ENCODE measurements at places on chromosomes 1 and 21.
A peak's percentile ranks its signal among the peaks of the same experiment; 100 is the strongest.

GRCh38 chr1:182617014-182617429, 12.8 kb upstream of the RGS16 start:
- no peak for DNase-seq

GRCh38 chr1:67880056-67880601, 46.9 kb upstream of the GNG12 start:
- DNase-seq: no peak

DNA sequence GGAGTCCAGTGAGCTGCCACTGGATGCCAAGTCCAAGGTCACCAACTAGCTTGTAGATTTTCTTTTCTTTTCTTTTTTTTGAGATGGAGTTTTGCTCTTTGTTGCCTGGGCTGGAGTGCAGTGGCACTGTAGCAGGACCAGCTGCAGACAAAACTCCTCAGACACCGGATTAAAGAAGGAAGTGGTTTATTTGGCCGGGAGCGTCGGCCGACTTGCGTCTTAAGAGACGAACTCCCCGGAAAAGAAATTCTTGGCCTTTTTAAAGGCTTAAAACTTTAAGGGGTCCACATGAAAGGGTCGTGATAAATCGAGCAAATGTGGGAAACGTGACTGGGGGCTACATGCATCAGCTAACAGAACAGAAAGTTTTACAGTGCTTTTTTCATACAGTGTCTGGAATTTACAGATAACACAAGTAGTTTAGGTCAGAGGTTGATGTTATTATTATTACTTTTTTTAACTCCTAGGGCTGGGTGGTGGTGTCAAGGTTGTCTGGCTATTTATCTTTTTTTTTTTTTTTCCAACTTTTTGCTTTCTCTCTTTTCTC, 36.4 kb upstream of the CFAP126 start:
- DNase-seq: no peak

GRCh38 chr1:213724640-213725536, 262.9 kb upstream of the PROX1 start:
- no peak for DNase-seq

- no peak for DNase-seq
These were observed 19.5 kb upstream of the NPPB start for GRCh38 chr1:11878081-11878890.

- DNase-seq: no peak
These were observed 120.3 kb upstream of the ATP1A1 start for GRCh38 chr1:116252785-116253184.

DNA sequence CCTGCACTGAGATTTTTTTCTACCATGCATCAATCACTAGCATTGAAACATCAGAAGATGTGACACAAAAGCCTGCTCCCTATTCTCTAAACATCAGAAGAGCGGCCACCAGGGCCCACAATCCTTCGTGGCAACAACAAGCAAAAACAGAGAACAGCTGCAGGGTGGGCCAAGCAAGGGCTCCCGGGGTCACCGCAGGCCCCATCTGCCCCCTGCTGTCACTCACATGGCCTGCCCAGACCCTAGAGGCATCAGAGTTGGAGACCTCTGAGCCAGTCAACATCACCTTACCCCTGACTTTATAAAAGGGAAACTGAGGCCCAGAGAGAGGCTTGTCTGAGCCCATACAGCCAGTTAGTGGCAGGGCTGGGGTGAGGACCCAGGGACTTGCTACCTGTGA, 1.8 kb downstream of the LAPTM5 start:
- DNase-seq: no peak

- no peak for DNase-seq
These were observed 5.3 kb upstream of the MIB2 start for GRCh38 chr1:1609822-1610485.

DNA sequence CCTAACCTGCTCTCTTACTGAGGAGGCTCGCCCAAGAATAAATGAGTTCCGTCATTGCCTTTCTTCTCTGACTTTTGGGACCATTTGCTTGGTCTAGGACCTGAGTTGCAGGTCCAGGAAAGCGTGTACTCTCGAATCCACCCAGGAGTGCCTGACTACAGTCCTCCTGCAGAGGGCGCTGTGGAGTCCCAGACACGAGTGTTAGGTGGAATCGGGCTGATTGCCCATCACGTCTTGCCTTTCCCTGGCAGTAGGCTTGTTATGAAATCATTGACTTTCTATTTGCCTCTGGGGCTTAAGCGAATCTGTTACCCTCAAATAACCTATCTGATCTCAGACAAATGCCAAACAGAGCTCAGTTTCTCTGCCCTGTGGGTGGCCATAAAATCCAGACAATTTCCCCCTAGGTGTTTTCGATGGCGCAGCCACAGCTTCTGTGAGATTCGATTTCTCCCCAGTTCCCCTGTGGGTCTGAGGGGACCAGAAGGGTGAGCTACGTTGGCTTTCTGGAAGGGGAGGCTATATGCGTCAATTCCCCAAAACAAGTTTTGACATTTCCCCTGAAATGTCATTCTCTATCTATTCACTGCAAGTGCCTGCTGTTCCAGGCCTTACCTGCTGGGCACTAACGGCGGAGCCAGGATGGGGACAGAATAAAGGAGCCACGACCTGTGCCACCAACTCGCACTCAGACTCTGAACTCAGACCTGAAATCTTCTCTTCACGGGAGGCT, at the start of gene IL20:
Gene IL20 (plus strand): TSS at position 685 of the 733 bp plus-strand sequence. CDS start 230 bp downstream, outside the sequence.
- DNase-seq: peak; percentile 69

- DNase-seq: no peak
These were observed 9.1 kb downstream of the PTGFRN start for GRCh38 chr1:116918714-116919357.

DNA sequence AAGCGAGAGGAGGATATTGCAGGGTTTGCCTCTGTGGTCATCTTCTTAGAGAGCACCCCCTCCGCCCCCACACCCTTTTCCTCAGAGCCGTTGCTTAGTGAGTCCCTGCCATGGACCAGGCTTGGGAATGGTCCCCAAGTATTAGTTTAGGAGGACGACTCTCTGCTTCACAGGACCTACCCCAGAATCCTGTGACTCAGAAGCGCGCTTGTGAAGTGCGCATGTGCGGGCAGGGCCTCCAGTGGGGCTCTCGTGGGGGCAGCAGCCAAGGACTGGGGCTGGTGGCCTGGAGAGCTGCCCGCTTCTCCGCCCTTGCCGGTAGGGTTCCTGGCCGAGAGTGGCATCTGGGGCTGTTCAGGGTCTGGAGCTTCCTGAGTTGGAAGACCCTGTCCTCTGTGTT, 37.3 kb upstream of the HMGN1 start:
- no peak for DNase-seq

GRCh38 chr1:25599969-25600610, 16.5 kb upstream of the MAN1C1 start:
- no peak for DNase-seq

DNA sequence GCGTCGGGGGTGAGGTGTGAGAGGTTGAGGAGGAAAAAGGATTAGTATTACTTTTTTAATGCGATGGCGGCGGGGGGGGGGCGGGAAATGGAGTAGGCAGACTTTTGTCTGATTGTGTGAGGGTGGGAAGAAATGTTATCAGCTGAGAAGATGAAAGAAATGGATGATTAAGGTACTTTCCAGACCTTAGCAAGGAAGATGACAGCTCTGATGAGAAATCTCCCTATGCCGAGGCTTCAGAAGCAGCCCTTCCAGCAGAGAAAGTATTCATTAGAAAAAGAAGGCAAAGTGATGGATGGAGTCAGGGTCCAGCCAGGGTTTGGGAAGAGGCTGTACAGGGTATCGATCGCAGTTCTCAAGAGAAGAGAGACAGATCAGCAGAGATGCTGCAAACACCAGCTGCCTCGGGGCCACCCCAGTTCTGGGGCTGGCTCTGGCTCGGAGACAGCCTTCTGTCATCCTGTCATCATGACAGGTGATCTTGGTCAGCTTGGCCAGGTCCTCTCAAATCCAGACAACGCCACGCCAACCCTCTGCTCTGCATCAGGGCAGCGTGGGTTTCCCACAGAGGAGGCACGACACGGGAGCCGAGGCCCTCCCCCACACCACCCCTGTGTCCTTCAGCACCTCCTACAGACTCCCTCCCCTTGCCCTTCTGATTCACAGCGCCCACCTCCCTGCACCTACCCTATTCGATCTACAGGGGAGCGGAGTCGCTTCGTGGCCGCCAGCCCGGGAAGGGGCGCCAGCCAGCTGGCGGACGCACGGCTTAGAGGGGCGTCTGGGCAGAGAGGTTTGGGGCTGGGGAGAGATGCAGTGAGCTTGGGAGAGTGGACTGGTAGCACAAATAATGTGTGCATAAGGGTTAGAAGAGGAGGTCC, 674 bp upstream of the ATXN7L2 start:
- peak; percentile 25 for DNase-seq

DNA sequence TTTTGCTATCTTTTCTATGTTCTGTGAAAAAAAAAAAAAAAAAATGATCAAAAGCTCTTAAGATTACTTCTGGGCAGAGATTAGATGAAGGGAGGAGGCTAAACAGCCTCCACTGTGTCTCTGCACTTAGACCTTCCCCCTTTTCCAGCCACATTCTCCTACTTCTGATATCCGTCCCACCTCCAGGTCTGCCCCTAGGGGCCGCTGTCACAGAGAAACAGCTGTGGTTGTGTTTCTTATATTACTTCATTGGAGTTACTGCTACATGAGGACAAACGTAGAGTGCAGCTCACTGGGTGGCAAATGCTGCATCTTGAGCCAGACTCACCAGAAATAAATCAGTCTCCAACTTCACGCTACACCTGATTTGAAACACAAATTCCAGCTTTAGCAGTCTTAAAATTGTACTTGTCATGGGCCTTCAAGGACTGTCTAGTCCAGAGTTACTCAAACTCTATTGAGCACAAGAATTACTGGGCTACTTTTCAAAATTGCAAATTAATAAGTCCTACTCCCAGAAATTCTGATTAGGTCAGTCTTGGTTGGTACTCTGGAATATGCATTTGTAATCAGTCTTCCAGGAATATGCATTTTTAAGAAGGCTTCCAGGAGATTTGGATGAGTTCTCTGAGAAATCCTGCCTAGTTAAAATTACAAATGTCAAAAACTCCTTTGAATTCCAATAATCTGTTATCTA, 125.2 kb upstream of the PTBP2 start:
- DNase-seq: no peak

- DNase-seq: no peak
These were observed 81.2 kb downstream of the PCSK9 start for GRCh38 chr1:55120538-55120937.

DNA sequence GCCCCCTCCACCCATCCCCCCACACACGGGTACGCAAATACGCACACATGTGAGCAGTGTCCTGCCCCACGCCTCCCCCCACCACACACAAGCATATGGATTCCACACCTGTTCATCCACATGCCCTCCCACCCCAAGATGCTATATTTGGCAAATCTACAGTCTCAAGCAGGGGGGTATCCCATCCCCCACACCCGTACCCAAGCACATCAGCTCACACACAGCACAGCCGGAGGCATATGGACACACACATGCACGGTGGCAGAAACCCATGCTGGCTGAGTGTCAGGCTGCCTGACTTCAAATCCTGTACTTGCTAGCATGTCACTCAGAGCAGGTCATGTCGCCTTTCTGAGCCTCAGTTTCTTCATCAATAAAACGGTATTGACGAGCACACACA, 10.6 kb downstream of the COL16A1 start:
- no peak for DNase-seq

DNA sequence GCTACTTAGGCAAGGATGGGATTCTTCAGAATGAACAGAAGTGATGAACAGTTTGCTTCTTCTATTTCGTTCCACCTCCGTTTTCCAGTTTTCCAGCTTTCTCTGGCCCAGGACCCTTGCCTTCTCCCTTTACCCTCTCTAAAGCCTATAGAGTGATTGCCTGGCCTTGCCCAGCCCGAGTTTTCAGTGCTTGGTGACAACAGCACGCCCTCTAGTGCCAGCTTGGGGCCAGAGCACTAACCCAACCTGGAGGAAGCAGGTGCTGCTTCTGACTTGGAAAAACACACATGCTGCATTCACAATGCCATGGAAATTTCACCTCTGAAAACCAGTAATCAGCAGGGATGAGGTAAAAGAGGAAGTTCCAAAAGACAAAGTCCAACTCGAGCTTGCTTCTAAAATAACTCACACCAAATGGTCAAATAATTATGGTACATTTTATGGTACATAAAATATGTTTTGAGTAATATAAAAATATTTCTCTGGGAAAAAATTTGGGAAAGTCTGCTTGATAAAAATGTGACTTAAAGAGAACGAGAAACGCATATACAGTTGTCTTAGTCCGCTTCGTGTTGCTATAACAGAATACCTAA, 26.1 kb downstream of the UBE2T start:
- peak; percentile 67 for DNase-seq

DNA sequence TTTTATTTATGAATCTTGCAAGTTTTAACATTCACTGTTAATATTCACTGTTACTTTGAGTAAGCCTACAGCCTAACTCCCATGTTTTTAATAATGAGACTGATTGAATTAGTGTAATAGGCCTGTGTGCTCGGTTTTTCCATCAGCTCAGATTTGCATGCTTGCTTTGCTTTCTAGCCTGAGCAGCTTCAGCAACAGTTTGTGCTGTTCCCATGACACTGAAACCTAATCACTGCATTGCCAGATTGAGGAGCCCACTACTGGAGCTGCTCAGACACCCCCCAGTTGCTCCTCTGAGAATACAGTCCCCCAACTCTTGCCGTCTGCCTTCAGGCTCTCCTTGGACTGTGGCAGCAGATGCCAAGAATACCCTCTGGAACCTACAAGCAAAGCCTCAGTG, 695.4 kb downstream of the BRINP3 start:
- DNase-seq: no peak

- DNase-seq: no peak
These were observed 63.8 kb downstream of the LMO4 start for GRCh38 chr1:87392248-87393192.

DNA sequence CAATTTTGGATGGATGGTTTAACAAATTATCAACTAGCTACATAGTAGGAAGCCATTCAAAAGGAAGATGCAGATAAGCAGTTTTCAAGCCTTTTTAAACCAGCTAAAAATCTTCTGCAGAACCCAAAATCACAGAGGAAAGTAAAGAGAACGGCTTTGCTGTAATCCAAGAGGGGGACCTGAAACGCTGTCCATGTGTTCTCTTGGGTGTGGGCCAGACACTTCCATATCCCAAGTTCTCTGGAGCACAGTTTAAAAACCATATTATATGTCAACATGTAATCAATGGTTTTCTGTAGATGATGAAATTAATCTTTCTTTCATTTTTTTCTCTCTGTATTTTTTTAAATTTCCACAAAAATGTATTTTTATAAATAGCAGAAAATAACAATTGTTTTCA, 90.5 kb downstream of the SELENOF start:
- DNase-seq: no peak

DNA sequence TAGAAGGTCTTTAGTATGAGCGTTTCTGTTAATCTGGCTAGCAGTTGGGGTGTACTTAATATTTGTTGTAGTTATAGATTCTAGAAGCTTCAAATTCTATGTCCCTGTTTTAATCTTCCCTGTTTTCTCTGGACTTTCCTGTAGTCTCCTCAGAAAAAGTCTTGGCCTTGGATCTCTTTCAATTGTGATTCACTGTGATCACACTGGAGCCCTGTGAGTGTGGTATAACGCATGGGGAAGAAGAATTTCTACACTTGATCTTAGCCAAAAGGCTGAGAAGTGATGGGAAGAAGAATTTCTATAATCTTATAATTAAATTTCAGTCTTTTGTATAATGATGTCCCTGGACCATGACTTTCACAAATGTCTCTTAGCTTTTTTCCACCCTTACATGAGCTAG, 36.7 kb upstream of the COP1 start:
- no peak for DNase-seq

- no peak for DNase-seq
These were observed 15.5 kb upstream of the CD247 start for GRCh38 chr1:167533851-167534300.
